Pancreas (tissue), 10 donors: ENCODE measurements at places on chromosomes 11 and 22. TPM values are rescaled to one million over a fixed set of nuclear protein-coding genes. Genes with fewer than 3 reads are reported as not detected.

- DNase-seq = peak; percentile 15
Measured at GRCh38 chr22:41550952-41551491, 6.8 kb upstream of the POLR3H start.

- no peak for DNase-seq
Measured at GRCh38 chr11:20962581-20962980, 293.2 kb downstream of the NELL1 start.

- DNase-seq = no peak
Measured at GRCh38 chr11:117385906-117386305, 58.3 kb downstream of the CEP164 start.

DNA sequence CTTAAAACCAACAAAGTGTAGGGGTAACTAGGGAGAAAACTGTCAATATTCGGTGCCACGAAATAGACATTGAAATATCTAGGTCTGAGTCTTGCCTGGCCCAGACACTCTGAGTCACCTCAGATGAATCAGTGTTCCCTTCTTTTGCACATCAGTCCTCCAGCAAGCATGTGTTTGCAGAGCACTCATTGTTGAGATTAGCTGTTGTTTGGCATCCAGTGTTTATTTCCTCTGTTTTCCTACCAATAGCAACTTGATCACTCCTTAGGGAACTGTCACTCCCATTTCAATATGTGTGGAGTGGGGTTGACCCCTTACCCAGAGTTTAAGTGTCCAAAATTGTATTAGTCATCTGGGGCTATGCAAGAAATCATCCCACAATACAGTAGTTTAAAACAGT, 4.7 kb upstream of the ASCC2 start:
- no peak for DNase-seq

GRCh38 chr22:48403521-48404403, 1423.9 kb downstream of the BRD1 start:
- DNase-seq = no peak

DNA sequence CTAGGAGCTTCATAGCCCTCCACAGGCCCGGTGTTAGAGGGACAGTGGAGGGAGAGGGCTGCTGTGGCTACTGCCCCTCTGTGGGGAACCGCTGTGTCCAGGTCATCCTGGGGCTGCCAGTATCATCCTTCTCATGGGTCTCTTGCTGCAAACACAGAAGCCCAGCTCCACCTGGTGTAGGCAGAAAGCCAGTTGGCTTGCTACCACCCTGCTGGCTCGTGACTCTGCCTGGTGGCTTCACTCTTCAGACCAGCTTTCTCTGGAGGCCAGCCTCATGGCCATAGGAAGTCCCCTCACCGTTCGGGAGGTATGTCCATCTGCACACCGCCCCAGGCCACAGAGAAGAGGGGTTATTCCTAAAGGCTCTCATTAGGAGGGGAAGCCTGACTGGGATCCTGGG, 19.4 kb upstream of the SUSD2 start:
- peak; percentile 67 for DNase-seq

DNA sequence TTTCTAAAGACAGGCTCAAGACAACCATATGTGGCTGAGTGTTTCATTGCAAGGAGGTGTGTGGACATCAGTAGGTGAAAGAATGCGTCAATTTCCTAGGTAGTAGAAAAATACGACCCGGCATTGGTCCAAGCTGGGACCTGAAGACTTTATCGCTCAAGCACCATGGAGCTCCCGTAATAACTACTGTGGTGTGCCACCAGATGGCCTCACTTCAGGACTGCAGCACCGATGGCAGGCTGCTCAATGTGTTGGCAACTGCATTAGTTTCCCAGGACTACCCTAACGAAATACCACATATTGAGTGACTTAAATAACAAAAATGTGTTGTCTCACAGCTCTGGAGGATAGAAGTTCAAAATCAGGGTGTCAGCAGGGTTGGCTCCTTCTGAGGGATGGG, 72.4 kb upstream of the FAT3 start:
- no peak for DNase-seq

DNA sequence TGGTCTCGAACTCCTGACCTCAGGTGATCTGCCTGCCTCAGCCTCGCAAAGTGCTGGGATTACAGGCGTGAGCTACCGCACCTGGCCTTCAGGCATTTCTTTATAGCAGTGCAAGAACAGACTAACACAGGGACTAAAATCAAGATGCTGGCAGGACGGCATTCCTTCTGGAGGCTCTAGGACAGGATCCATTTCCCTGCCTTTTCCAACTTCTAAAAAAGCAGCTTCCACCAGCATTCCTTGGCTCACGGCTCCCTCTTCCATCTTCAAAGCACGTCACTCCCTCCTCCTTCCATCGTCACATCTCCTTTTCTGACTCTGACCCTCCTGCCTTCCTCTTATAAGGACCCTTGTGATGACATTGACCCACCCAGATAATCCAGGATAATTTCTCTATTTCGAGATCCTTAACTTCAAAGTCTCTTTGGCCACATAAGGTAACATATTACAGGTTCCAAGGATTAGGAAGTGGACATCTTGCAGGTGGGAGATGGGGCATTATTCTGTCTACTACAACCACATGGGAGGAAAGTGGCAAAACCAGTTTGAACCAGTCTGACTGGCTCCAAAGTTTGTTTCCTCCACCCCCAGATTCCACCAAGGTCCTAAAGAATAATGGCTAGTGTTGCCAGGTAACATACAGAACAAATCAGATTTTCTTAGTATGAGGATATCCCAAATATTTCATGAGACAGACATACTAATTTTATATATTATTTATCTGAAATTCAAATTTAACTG, 172.5 kb downstream of the MN1 start:
- DNase-seq = no peak

DNA sequence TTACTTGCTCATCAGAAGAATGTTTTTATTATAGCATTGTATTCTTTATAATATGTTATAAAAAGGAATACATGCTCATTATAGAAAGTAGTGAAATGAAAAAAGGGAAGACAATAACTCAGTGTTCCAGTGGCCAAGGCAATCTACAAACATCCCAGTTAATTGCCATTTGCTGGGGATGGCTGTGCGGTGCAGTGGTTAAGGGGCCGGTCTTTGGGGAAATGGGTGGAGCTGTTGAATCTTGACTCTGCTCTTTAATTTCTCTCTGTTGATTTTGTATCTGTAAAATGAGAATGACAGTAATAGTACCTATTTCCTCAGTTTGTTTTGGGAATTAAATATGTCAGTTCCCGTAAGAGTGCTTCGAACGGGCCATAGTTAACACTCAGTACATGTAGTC, 212.7 kb upstream of the TBCEL start:
- DNase-seq = no peak

GRCh38 chr11:107140983-107141382, 122.7 kb upstream of the GUCY1A2 start:
- no peak for DNase-seq

DNA sequence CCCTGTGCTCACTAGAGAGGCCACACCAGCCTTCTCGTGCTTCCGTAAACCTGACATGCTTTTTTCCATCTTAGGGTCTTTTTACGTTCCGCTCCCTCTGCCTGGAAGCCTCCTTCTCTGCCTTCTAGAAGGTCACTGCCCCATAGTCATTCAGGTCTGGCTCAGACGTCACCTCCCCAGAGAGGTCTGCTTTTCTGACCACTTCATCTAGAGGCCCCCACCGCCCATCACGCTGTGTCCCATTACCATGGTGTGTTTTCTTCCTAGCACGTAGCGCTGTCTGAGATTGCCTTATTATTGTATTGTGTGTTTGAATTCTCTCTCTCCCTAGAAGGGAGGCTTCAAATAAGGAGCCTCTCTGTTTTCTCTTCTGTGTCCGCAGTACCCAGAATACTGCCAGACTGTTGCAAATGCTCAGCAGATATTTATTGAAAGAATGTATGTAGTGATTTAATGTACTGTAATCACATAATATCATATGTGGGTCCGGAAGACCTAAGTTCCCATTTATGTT, 10.0 kb downstream of the TAB1 start:
- no peak for DNase-seq

- DNase-seq = no peak
Measured at GRCh38 chr11:6693342-6694228, 10.4 kb upstream of the MRPL17 start.

- DNase-seq = no peak
Measured at GRCh38 chr11:24965748-24966147, 468.9 kb downstream of the LUZP2 start.

GRCh38 chr22:35978889-35979288, 49.7 kb downstream of the RBFOX2 start:
- DNase-seq = no peak

MUC15 gene
- total RNA-seq = 4.3 TPM

CHEK1 gene
- 3.0 TPM for total RNA-seq

IGSF22 gene
- total RNA-seq = 0.46 TPM

AAMDC gene
- total RNA-seq = 11.4 TPM

NNMT gene
- 42.1 TPM for total RNA-seq

FOLH1 gene
- 0.87 TPM for total RNA-seq

SYVN1 gene
- total RNA-seq = 47.5 TPM
